ENCODE measurements at places on chromosomes 7 and 10.
A peak's percentile ranks its signal among the peaks of the same experiment; 100 is the strongest.

DNA sequence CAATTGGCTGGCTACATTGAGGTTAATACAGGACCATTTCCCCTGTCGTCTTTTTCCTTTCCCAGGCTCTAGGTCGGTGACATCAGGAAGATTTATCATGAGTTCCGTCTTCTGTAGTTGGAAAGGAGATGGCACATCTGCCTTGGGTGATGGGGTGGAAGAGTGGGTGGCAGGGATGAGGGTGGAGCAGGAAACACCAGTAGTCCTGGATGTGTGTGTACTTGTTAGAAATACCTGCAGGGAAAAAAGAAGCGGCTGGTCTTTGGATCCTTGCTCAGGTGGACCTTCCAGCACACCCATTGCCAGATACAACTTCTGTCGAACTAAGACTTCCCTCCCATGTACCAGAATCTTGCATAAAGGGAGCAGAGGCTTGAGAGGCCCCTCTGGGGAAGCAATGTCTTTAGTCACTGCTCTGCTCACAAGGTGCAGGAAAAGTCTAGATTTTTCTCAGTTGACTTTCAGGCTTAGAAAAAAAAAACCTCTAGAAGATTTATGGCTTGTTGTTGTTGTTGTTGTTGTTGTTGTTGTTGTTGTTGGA lies 516.8 kb upstream of the GALNT17 start:
- DNase-seq, result no peak

DNA sequence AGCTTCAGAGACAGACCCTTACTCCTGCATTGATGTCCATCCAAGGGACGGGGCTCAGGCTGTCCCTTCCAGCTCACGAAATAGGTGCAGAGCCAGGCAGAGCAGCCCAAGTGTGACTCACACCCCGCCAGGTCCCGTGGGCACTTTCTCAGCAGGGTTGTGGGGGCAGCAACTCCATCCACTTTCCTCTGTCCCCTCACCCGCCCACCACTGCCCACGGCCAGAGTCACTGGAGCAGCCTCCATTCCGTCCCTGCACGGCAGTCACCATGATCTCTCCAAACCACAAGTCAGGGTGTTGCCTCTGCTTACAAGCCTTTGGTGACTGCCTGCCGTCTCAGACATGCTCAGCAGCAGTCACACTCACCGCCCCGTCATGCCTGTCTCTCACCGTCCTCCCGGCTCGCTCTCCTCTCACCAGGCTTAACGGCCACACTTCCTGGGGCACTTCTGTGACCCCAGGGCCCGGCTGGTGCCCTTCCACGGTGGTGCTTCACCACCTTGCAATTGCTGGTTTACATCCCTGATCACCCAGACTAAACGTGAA lies 39.3 kb downstream of the CALML3 start:
- peak; percentile 25 for DNase-seq

DNA sequence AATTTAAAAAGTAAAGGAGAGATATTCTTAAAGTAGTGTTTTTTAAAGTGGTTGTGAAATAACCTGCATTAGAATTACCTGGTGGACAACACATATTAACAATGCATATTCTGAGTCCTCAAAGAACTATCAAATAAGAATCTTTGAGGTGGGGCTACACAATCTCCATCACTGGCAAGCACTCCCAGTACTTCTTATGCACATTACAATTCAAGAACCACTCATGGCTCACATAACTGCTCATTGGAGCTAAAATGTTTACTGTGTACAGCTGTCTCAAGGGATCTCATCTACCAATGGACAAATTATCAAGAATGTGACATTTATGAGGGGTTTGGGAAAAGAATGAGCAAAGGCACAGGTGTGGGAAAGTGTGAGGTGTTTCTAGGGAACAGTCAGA lies 692.0 kb downstream of the PHTF2 start:
- no peak for DNase-seq

GRCh38 chr10:15346440-15347141 lies 24.5 kb downstream of the FAM171A1 start:
- no peak for DNase-seq

DNA sequence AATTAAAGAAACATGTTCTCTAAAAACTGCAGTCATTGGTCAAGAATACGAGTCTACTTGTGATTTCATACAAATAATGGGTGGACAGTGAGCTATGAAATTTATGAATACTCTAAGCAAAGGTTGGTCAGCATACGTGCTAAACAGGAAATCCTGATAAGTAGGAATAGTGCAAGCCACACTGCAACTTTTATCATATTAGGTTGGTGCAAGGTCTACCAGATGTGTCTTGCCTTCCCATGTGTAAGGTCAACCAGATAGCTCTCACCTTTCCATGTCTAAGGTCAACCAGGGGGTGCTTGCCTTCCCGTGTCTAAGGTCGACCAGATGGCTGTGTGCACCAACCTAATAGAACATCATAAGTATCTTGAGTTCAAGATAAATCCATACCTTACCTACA lies 2.0 kb upstream of the ITGB1 start:
- no peak for DNase-seq

DNA sequence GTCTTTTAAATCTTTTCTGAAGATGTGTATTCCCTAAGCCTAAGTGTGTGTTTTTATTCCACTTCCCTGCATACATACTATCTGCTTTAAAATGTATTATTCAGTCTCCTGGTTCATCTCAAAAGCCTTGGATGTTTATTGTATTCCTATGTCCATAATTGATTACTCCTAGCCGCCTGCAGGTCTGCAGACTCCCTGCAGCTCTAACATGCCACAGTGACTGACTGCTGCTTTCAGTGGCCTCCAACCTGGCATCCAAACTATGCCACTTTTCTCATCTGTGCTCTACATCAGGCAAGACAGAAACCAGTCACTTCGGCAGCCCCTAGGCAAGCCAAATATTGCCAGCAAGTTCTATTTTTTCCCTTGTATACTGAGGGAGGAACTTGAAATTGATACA lies 81.7 kb downstream of the ABCA13 start:
- no peak for DNase-seq

GRCh38 chr7:11831736-11832495 lies at the start of gene THSD7A:
Gene THSD7A (minus strand): TSS chr7:11832198. CDS start chr7:11831946, 252 bp downstream.
- DNase-seq, result no peak

DNA sequence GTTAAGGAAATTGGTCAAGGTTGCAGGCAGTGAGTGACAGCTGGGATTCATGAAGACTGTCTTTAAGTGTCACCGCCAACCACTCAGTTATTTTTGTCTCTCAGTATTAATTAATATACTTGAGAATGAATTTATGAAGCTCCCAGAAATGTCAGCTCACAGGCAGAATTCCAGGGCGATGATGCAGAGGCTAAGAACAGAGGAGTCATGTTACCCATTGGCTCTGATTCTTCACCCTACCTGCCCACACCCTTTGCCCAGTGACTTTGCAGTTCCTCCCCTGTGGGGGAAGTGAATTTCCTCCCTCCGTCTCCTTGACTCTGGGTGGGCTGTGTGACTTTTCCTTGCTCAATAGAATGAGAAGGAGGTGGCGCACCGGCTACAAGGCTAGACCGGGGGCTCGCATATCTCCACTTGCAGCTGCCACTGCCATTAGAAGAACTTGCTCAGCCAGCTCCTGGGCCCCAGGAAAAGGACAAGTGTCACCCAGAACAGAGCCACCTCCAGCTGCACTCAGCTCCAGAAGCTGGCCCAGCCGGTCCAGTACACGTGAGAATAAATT lies 157.1 kb upstream of the PRKCQ start:
- no peak for DNase-seq

DNA sequence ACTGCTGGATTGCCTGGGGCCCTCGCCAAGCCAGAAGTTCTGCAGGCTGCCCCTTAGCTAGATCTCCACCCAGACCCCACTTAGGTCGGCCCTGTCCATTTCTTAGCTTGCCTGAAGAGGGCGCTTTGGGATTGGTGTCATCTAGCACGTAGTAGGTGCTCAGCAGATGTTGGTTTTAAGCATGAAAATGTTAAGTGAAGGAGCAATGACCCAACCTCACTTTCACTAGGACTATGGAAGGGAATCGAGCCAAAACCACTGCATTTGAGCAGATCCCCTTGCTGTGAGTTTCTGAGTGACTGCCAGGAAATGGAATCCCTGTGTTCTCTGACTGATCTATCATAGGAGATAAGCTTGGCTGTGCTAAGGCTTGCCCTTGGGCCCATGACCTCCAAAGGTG lies 131.7 kb upstream of the EEPD1 start:
- no peak for DNase-seq

DNA sequence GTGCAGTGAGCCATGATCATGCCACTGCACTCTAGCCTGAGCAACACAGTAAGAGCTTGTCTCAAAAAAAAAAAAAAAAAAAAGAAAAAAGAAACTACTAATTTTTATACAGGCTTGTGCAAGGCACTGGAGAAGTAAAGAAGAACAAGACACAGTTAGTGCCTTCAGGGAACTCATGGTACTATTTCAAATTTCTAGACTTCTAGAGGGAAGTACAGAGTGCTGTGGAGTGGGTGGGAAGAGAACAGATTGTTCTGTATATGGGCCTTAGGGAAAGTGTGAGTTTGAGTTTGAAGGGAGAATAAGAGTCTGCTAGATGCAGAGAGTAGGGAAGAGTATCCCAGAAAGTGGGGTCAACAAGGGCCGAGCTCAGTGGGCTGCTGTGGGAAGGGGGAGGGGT lies 234.8 kb downstream of the PHTF2 start:
- no peak for DNase-seq

GRCh38 chr10:74104480-74104879 lies 46.1 kb downstream of the AP3M1 start:
- no peak for DNase-seq

GRCh38 chr10:119263951-119264617 lies 56.7 kb downstream of the GRK5 start:
- DNase-seq, result no peak

DNA sequence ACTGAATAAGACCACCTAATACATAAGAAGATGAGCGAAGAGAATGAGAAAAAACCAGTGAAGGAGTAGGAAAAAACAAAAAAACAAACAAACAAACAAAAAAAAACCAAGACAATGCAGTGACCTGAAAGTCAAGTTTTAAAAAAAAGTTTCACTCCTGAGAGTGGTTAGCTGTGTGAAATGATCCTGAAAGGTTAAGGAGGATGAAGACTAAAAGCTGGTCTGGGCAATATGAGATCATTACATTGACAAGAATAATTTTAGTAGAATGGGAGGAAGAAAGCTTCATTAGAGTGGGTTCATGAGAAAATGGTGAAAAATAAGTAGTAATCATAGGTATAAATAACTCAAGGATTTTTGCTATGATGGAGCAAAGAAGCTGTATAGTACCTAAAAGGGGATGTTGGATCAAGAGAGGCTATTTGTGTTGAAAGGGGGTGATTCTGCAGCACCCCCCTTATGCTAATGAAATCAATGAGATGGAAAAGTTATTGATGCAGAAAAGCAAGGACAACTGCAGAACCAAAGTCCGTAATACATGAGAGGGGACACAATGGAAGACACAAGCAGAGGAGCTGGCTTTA lies 80.2 kb downstream of the KMT2C start:
- DNase-seq, result no peak

- DNase-seq, result no peak
Observed at GRCh38 chr7:78510580-78511188, 712.1 kb downstream of the PHTF2 start.

- DNase-seq, result no peak
Observed at GRCh38 chr10:44356139-44357022, 28.5 kb downstream of the CXCL12 start.

GRCh38 chr7:106583100-106583499 lies 77.9 kb downstream of the CCDC71L start:
- DNase-seq, result no peak

GRCh38 chr7:23298141-23298881 lies 828 bp upstream of the MALSU1 start:
- no peak for DNase-seq

GRCh38 chr7:32072397-32072796 lies 2.2 kb upstream of the PDE1C start:
- DNase-seq, result no peak

- DNase-seq, result no peak
Observed at GRCh38 chr10:6141296-6142151, 52.7 kb downstream of the RBM17 start.

DNA sequence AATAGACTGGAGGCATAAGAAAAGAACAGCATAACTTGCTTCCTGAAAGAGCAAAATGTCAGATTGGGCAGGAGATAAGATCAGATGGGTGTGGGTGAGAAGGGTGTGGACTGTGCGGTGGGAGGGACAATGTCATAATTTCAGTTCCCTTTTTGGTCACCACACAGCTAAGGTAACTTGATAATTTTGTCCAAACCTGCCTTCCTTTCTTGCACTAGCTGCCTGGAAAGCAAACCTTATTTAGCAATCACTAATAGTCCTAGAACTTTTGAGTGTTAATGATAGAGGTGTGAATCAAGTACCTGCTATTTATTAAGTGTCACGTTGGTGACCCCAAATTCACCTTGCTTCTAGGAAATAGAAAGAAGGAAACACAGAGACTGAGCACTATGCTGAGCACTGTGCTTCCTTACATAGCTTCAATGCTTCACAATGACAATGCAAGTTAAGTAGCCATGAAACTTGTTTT lies 72.4 kb upstream of the SP4 start:
- DNase-seq, result peak; percentile 69

DNA sequence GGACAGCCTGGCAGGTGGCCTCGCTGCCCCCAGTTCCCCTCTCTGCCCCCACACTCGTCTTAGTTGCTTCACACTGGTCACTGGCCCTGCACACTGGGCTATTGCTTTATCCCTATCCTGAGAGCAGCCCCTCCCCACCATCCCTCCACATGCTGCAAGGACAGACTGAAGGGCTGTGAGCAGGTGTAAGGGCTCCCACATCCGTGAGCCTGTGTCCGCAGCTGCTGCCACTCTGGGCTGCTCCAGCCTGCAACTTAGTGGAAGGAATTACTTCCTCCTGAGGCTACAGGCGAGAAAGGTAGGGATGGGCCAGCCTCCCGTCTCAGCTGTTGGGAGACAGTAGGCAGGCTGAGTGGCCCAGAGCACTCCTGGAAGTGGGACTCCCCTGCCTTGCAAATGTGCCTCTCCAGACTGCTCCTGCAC lies 3.8 kb downstream of the RARRES2 start:
- DNase-seq, result no peak

DNA sequence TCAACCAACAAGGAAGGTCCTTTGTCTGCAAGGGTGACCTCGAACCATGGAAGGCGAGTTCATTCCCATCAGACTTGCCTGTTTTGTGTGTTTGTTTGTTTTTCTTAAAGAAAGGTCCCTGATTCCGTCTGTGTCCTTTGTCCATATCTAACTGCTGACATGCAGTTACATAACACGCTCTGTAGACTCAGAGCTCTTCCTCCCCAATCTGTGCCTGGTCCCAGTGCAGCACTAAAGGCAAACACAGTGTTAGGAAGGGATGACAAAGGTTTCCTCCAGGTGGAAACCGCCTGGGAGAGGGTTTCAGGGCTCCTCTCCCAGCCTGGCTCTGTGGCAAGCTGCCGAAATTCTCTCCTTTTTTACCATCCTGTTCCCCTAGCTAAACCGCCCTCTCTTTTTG lies 13.4 kb downstream of the JCAD start:
- no peak for DNase-seq

- DNase-seq, result no peak
Observed at GRCh38 chr7:47763063-47763974, 181.4 kb upstream of the TNS3 start.

GRCh38 chr7:44847509-44847919 lies 373 bp downstream of the H2AZ2 start:
- DNase-seq, result peak; percentile 81

GRCh38 chr7:129376076-129376777 lies 58.0 kb upstream of the STRIP2 start:
- DNase-seq, result peak; percentile 43

Data from activated T-helper 1 cell treated with anti-CD3 and anti-CD28 coated beads, Interleukin-12 subunit alpha, Interleukin-12 subunit beta, Interleukin-2, Interleukin-4 antibody, amounts not matched to agents 30 ng/mL and 10 ng/mL and 1 ng/mL, durations not matched to agents 14 hours and 24 hours and 36 hours (primary cell).